ENCODE measurements at places on chromosomes 13 and 19.

DNA sequence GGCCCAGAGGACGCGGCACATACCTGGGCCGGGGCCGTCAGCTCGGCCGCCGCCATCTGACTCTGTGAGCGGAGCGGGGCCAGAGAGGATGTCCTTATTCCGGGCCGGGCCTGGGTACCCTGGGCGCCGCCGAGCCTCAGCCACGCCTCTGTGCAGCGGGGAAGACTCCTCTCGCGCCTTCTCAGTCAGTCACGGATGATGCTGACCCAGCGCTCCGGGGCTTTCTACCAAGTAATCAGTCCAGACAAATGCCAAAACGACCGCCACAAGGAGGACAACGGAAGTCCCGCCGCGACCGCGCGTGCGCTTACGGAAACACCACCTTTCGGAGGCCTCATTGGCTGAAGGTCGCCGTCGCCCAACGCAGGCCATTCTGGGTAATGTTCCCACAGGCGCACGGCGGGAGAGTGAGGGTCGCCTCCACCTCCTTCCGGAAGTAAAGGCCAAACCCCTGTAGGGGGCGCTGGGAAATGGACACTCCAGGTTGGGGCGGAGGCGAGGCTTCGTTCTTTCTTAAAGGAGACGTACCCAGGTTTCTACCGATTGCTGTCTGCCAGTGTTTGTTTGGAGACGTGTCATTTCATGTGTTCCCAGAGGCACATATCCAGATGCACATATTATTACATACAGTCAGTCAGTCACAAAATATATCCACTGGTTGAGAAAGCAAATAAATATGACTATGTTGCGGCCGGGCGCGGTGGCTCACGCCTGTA, at the start of gene ZNF256:
Gene ZNF256 (minus strand): TSS at position 288 of the 716 bp plus-strand sequence. CDS start 232 bp downstream, at position 56.
- peak; percentile 93 for DNase-seq

DNA sequence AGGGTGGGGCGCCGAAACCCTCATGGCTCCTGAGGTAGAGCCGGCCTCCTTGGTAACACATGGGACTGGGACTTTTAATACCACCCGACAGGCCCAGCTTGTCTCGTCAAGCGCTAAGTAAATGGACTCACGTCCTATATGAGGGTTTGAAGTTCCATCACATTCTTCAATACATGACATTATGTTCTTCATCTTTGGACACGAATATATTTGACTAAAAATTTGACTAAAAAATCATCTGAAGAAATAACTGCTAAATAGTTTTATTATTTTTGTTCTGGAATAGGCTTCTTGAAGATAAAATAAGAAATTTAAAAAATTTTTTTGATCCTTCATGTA, 335 bp upstream of the ZNF607 start:
- DNase-seq = no peak

- DNase-seq = no peak
Measured at GRCh38 chr13:102815788-102816187, 16.9 kb downstream of the BIVM start.

DNA sequence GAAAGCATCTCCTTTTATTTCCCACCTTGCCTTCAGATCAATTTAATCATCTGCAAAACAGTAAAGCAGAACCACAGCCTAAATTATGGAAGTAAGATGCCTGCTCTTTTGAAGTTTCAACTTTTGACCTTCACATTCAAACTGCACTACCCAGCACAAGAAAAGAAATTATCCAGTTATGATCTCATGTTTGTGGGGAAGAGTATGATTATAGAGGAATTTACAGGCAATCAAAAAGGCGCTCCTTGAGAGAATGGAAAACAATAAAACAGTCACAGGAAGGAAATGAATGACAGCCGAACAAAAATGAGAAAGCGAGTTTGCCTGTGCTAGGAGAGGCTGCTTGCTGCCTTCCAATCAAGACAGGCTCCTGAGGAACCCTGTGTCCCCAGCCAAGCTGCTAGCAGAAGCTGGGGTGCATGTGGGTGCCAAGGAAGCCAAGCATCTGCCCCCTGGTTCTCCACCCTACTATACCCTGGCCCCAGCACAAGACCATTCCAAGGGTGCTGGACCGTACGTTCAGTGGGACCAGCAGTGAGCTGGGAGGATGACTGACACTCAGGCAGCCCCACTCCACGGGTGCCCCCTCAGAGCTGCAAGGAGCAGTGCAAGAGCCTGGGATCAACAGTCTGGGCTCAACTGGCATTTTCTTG, 47.8 kb downstream of the PEPD start:
- no peak for DNase-seq

DNA sequence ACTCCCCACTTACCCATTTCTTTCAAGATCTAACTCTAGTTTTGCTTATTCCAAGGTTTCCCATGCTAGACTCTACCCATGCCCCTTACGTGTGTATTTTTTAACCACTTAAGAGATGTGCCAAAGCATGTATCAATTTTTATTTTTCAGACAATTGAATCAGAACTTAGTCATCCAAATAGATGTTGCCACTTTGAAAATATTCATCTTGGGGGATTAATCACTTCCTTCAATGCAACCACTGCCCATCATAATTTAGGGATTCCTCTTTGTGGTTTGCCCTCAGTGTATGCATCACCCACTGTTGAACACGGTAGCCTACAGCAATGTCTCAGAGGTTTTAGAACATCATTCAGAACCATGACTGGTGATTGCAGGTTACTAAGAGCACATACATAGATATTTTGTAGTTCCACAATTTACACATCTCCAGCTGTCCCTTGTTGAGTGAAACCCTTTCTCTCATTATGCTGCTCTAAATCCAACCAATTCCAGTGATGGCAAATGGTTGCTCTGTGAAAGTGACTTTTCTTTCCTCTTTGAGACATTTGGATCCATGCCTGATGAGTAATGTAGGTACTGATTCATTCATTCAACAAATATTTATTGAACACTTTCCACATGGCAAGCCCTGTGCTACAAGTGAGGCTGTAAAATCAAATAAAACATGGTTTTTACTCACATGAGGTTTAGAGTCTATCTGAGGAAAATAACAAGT, 60.6 kb upstream of the SERP2 start:
- no peak for DNase-seq

- DNase-seq = no peak
Measured at GRCh38 chr19:17942582-17943273, 9.9 kb downstream of the CCDC124 start.

GRCh38 chr19:14378890-14379289, 2.4 kb upstream of the ADGRE5 start:
- DNase-seq = no peak

DNA sequence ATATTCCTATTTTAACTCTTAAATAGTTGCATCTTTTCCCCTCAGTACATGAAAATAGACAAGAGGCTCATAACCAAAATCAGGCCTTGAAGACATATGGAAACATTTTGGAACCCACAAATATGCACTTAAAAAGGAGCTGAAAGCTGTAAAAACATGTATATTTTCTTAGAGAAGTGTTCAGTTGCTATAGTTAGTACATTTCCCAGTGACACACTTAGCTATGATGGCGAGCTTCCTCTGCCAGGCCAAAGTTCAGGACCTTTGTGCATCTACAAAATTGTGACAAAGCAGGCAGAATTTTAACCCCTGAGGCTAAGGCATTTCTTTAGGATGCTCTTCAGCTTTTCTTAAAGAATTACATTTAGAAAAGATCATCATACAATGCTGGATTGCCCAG, 54.5 kb downstream of the RCBTB2 start:
- DNase-seq = no peak

GRCh38 chr19:3855320-3855719, 13.5 kb downstream of the ZFR2 start:
- DNase-seq = no peak

DNA sequence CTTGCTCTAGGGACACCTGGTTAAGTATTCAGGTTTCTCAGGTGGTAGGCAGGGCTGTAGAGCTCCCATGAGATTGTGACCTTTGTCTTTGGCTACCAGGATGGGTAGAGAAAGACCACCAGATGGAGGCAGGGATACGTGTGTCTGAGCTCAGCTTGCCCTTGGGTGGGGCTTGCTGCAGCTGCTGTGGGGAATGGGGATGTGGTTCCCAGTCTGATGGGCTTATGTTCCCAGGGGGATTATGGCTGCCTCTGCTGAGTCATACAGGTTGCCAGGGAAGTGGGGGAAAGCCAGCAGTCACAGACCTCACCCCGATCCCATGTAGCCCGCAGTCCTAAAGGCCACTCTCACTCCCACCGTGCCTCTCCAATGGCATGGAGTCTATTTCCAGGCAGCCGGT, 659.9 kb upstream of the KLF12 start:
- no peak for DNase-seq

DNA sequence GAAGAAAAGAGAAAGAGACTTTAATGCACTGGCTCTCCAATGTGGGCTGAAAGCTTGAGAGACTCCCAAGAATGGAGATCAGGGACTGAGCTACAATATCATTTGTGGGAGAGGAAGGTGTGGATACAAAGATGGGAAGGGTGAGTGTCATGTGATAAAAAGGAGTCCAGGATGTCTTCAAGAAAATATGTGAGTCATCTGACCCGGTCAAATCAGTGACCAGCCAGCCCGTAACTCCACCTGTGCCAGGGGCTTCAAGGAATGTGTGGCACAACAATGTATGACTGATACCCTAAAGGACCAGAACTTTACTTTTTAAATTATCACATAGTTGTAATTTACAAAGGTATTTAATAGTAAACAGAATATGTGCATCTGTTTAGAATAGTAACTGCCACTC, 97.2 kb downstream of the DOCK9 start:
- DNase-seq = no peak

DNA sequence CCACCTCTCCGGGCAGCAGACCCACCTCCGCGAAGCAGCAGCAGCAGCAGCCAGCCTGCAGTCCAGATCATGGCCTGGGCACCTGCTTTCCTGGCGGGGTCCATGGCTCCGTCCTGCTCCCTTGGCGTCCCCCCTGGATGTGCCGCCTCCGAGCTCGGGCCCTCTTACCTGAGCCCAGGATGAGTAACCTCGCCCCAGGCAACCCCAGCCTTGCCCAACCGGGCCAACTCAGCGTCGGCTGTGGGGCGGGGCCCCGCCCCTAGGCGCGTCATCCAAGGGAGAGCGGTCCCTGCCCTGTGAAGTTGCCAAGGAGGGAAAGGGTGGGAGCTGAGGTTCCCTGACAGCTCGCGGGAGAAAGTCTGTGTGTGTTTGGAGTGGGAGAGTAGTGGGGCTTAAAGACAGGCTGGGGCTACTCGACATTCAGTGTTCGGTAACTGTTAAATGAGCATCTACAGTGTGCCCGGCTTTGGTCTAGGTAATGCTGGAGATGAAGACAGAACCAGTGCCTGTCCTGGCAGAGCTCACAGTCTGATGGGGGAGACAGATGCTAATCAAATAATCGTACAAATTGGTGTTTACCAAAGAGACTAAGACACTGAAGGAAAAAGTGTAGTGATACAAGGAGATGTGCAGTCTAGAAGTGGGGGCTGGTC, at the start of gene LYPD3:
Gene LYPD3 (minus strand): TSS at position 141 of the 653 bp plus-strand sequence. CDS start 37 bp downstream, at position 104.
- DNase-seq = no peak

GRCh38 chr19:35727053-35727955, 9.5 kb downstream of the KMT2B start:
- DNase-seq = no peak

DNA sequence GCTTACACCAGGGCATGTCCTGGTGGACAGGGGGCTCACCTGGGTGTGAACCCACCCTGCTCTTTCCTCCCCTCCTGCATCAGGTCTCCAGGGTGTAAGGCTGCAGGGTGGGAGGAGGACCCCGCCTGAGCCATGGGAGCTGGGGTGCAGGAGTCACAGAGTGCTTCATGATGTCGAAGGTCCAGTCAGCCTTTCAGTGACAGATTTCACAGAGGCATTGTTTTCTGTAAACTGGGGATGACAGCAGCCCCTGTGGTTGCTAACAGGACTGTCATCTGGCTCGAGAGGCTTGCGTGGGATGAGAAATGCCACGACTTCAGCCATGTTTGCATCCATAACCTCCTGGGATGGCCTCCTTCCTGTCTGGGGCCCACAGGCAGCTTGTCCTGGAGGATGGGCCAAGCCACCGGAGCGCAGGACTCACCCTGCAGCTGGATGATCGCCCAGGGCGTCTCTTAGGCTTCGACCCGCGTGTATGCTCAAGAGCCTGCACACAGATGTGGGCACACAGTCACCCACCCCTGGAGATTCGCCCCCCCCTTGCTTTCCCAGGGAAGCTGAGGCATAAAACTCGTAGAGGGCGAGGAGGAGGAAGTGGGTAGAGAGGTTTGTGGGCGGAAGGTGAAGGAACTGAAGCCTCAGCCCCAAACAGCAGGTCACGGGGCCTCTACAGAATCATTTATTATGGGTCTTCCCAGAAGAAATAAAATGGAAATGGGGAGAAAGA, 4.9 kb downstream of the NANOS3 start:
- DNase-seq = no peak

DNA sequence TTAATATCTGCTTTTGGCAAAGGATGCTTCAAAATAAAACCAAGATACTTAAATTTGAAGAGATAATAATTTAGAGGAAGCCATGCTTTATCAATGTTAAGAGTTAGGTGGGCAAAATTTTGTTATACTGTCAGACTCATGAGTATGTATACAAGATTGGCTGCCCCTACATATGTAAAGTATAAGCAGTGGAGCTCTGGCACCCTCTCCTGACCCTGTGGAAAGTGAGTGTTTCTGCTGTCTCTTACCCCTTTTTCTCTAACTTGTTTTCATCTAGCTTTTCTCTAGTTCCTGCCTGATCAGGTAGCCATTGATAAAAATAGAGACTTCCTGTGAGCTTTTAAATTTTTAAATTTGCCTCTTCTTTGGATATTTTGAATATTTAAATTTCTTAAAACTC, 710.9 kb upstream of the SPRY2 start:
- DNase-seq = no peak

- DNase-seq = no peak
Measured at GRCh38 chr13:101673360-101674105, 221.1 kb downstream of the ITGBL1 start.

GRCh38 chr13:76884907-76885202, 1.4 kb downstream of the KCTD12 start:
- no peak for DNase-seq

GRCh38 chr19:7868326-7868670, 5.9 kb downstream of the PRR36 start:
- no peak for DNase-seq

DNA sequence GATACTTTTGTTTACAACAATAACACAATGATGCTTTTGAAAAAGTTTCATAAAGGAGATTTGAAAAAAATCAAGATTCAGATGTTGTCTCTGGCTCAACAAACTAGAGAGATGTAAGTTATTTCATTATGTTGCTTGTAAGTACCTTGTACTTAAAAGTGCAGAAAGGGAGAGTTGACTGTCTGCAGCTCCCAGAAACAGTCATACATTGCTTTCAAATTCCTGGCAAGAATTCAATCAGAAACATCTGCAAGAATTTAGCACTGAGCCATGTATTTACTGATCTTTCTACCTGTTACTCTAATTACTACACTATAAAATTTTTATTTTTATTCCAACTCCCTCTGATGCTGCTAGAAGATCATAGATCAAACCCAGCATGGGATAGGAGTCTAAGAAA, 1261.3 kb upstream of the SPRY2 start:
- DNase-seq = no peak

GRCh38 chr13:91934354-91934753, 535.9 kb downstream of the GPC5 start:
- DNase-seq = no peak

All from substantia nigra (tissue), 51 donors.